Osteocyte (in vitro differentiated cells): ENCODE measurements at places on chromosomes 5 and 9.

- no peak for DNase-seq
These were observed 5.4 kb downstream of the PUM3 start for GRCh38 chr9:2838371-2839000.

DNA sequence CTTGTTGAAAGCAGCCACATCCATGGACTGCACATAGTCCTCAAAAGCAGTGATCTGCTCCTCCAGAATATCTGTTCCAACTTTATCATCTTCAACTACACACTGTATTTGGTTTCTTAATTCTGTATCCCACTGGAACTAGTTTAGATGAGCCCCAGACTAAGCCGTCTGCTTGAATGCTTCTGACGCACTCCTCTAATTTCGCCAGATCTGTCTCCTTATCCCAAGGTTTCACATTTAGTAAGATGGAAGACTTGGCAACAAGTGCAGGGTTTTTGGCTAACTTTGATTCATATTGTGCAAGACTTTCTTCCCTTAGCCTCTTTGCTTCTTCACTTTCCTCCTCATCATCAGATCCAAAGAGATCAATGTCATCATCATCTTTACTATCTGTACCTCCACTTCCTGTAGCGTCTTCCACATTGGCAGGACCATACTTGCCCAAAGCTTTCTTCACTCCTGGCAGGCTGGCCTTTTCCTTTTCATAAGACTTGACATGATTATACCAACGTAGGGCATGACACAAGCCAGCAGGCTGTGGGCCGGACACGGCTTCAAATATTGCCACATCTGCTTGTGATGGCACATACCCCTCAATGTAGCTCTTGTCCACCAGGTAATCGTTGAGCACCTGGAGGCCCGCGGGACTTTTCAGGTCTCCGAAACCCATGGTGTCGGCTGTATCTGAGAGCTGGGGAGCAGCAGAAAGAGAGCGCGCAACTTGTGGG lies 56.2 kb upstream of the PIK3R1 start:
- DNase-seq, result no peak

- no peak for DNase-seq
These were observed 48.3 kb upstream of the TCERG1 start for GRCh38 chr5:146398826-146399225.

- DNase-seq, result no peak
These were observed 62.9 kb upstream of the BARX1 start for GRCh38 chr9:94017939-94018531.

DNA sequence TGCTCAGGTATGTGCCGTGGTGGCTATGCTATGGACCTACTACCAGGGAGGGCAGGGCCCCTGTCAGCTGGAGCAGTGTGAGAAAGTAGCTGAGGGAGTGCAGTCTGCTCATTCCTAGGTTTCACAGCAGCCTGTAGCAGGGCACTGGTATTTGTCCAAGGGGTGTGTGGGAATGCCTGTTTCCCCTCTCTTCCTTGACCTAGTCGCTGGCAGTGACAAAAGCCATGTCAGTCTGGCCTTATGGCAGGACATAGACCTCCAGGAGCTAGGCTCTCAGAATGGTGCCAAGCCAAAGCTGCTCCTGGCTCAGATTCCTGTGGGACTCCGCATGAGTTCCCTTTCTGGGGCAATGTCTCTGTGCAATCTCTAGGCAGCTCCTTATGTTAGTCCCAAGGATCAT lies 253.9 kb upstream of the TYRP1 start:
- DNase-seq, result no peak

DNA sequence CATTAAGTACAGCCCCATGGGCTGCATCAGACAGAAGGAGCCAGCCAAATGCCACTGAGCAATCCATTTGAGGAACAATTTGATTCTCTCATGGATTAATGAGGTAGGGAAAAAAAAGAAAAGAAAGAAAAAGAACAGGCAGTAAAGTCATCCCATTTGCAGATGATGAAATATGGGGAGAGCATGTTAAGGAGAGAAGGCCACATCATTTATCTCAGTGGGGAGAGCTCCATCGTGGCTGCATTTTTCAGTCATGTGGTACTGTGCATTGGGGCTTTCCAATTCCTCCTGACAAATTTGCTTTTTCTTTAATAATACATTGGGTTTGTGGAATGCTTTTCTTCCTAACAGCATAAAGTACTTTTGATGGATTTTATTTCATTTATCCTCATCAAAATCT lies 375.2 kb upstream of the TLE4 start:
- DNase-seq, result no peak

DNA sequence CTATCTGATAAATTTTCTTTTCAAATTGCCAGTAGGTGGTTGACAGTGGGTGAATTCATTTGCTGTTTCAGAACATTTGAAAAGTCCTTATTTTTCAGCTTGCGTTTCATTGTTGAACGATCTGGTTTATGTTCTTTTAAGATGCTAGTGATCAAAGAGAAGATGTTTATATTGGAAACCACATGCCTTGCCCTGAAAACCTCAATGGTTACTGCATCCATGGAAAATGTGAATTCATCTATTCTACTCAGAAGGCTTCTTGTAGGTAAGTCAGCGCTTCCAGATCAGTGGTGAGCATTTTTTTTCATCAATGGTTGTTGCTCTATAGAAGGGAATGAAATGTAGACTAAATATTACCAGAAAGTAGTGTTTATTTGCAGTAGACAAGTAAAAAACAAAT lies 16.6 kb upstream of the CAVIN4 start:
- DNase-seq, result no peak

DNA sequence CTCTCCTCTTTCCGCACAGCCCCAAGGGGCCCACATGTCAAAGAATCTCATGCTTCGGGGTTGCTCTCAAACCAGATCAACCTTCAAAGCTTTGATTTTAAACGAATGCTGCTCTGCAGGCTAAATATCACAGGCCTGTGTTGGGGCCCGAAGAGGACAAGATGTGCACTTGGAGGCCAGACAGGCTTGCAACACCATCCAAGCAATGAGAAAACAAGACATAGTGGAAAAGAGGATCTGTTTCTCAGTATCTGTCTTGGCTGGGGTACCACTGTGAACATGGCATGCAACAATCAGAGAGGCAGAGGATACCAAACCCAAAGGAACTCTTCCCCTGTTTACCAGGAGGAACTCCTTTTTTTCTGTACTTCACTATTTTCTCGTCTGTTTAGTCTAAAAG lies 321.8 kb downstream of the SLIT3 start:
- no peak for DNase-seq

DNA sequence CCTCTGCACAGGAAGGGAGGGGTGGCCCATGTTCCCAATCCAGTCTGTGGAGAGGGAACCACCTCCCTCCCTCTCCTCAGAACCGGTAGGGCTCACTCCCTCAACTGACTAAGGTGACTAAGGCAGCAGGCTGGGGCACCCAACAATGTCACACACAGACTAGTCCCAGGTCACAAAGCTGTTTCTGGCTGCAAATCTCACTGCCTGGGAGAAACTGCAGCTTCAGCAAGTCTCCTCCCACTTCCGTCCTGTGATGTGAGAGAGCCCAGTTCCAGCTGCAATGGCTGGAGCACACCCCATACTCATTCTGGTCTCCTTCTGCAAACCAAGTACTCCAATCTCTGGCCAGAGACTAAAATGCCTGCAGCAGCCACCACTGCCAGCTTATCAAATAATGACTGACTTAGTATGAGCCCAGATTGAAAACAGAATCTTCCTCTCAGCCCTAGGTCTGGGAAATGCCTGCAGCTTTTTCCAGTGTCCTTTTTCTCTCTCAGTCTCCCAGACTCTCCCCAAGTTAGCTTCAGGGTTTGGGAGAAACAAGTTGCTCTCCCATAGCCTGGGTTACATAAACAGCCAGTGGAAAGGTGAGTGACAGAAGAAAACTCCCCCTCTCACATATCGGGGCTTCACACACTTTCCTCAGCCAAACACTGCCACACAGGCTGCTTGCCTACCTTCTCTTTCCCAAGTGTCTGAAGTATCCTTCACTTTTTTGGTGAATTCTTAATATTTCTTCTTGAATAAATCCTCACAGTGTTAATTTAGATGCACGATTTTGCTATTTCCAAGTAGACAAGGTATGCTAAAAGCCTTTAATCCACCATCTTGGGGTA lies 247.4 kb upstream of the RASA1 start:
- no peak for DNase-seq

DNA sequence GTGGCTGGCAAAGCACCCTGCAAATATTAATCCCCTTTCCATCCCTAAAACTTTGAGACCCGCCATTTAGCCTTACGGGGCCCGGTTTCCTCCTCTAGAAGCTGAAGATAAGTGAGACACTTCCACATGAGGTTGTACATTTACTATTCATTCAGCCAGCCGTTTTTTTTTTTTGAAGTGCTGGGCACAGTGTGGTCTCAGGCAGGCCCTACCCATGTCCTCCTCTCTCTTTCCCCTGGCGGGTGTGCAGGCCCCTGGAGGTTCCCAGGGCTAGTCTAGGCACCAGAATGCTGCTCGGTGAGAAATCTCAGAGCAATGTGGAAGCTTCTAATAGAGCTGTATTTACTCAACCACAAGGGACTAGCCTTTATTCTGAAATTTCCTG lies 107.4 kb upstream of the LARP1 start:
- no peak for DNase-seq

- DNase-seq, result no peak
These were observed 531 bp downstream of the MVB12B start for GRCh38 chr9:126327006-126327713.
